ENCODE measurements at places on chromosomes 1 and 21. TPM values are rescaled to one million over a fixed set of nuclear protein-coding genes. Genes with fewer than 3 reads are reported as not detected.
A peak's percentile ranks its signal among the peaks of the same experiment; 100 is the strongest.

DNA sequence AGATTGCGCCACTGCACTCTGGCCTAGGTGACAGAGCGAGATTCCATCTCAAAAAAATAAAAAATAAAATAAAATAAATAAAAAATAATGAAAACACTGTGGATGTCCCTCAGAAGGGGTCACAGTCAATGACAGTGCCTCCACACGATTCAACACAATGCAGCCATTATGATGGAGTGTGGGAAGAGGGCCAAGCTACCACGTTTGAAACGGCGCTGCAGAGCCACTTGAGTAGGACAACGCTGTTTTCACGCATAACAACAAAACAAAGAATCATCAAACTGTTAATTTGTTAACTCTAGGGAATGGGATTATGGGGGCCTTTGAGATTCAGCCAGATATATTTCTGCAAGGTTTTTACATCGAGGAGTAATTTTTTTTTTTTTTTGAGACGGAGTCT lies 36.5 kb downstream of the NKAIN1 start:
- H3K4me1 ChIP-seq, result no peaks in the 10 kb centered on the region
- no peak overlapping the region for H3K4me3 ChIP-seq
- no peak for DNase-seq
- no peaks in the 10 kb centered on the region for H3K27me3 ChIP-seq
- H3K36me3 ChIP-seq, result no peaks in the 10 kb centered on the region

Gene SLC30A10
- total RNA-seq, result not detected

Gene OR2T6
- not detected for total RNA-seq

Gene C1orf146
- not detected for total RNA-seq

GRCh38 chr1:245867738-245868137 lies 639.3 kb downstream of the SMYD3 start:
- H3K27ac ChIP-seq, result no peak overlapping the region

DNA sequence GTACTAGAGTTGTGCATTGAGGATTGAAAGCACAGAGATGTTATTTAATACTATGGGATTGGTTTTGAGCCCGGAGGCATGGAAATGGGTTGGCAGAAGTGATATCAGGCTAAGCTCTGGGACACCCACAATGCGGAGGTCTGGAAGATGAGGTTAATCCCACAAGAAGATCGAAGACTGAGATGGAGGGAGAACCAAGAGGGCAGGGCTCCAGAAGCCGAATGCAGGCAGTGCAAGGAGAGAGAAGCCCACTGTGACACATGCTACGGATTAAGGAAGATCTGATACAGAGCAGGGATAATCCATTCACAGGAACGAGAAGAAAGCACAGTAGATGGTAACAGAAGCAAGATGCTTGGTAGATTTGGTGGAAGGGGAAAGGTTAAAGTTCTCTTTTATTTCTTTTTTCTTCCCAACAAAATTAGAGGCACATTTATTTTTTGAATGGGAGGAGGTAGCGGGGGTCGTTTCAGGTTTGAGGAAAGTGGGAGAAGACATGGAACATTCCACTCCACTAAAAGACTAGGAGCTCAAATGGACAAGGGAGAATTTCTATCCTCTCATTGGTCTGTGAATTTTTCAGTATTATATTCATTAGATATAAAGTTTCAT lies 113.2 kb downstream of the NCAM2 start:
- H3K36me3 ChIP-seq, result no peaks in the 10 kb centered on the region
- no peaks in the 10 kb centered on the region for H3K27me3 ChIP-seq
- no peak overlapping the region for H3K27ac ChIP-seq
- DNase-seq, result no peak
- H3K4me3 ChIP-seq, result no peak overlapping the region
- no peaks in the 10 kb centered on the region for H3K4me1 ChIP-seq

DNA sequence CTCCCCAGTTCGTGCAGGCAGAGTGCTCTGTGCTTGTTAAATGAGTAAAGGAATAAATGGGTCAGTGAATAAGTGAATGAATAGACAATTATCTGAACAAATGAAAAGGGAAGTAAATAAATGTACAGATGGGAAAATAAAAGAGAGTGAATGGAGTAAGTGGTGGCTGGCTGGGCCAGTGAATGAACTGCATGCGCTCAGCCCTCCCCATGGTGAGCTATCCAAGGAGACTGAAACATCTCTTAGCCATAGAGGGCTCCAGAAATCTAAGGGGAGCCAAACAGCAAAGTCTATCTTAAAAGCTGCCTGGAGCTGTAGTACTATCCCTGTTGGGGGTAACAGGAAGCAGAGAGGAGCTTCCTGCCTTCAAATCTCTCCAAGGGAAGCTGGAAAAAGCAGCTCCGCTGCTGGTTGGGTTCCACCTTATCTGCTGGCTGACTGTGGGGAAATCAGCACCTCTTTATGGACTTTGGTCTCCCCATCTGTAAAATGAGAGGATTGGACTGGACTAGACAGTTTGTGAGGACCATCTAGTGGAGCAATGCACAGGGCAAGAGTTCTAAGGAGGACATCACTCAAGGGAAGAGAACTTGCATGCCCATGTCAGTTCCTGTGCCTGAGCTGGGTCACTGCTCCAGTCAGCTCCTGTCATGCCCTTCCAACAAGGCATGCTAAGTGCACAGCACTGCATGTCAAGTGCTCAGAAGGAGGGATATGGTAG lies 77.9 kb downstream of the TRABD2B start:
- H3K27ac ChIP-seq, result no peak overlapping the region
- H3K27me3 ChIP-seq, result no peaks in the 10 kb centered on the region
- no peak overlapping the region for H3K4me3 ChIP-seq
- H3K36me3 ChIP-seq, result no peaks in the 10 kb centered on the region

GRCh38 chr1:90336552-90337324 lies 341.8 kb downstream of the ZNF326 start:
- no peak overlapping the region for H3K4me3 ChIP-seq
- no peaks in the 10 kb centered on the region for H3K27me3 ChIP-seq
- H3K36me3 ChIP-seq, result no peaks in the 10 kb centered on the region
- H3K27ac ChIP-seq, result no peak overlapping the region
- H3K4me1 ChIP-seq, result no peaks in the 10 kb centered on the region
- no peak for DNase-seq

DNA sequence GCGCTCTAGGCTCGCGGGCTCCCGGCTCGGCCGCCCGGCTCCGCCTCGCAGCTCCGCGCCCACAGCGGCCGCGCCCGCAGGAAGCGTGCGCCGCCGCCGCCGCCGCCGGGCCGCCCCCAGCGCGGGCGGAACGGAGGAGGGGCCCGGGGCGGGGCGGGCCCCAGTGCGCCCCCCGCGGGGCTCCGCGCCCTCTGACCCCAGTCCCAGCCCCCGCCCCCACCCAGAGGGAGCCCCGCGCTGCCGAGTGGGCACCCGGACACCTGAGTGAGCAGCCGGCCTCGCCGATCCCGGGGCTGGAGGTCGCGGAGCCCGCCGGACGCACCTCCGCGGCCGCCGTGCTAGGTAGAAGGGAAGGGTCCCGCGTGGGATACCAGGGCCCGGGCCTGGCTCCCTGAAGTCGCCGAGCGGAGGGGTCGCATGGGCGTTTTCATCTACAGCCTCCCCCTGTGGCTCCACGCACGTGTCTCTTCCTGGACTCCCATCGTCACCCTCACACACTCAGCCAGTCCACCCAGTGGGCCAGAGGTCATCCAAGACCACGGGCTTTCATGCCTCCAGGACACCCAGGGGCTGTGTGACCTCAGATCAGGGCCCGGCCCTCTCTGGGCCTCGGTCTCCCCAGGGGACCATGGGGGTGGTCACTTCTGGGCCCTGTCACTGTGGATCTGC lies at the start of gene SDC3:
SDC3 (minus strand) TSS at position 63 of the 669 bp plus-strand sequence. CDS start 172 bp downstream, outside the sequence.
- peak within 1 kb of the TSS; percentile 93 for H3K27ac ChIP-seq
- H3K4me1 ChIP-seq, result peaks cover 6% of the 10 kb centered on the region
- H3K36me3 ChIP-seq, result no peaks in the 10 kb centered on the region
- H3K27me3 ChIP-seq, result no peaks in the 10 kb centered on the region
- DNase-seq, result no peak
- H3K4me3 ChIP-seq, result peak within 1 kb of the TSS; percentile 58

DNA sequence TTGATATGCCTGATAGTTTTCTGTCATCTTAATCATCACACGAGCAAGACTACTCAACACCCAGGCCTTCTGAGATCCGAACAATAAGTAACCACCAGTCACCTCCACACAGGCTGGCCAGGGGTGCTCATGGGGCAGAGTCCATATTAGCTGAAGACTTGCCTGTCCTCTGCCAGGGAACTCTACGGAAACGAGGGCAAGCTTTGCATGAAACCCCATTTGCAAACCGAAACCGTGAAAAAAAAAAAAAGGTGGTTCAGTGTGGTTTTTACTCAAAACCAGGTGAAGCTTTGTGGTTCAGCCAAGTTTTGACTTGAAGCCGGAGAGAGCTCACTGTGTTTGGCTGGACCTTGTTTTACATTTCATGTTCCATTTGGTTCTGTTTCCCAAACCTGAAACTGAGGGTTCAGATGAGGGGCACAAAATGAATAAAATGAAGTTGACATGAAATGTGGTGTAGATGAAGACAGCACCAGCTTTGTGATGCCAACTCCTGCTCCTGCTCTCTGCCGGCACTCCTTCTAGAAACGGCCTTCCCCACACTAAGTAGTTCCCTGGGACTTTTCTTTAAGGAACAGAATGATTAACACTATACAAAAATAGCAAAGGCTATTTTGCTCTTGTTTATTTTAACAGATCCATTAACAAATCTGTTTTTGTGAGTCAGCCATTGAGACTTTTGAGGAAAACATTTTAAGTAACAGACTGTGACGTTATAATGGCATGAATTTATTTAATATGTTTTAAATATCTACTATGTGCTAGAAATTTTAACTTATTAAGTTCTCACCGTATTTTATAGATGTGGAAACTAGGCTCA lies 74.7 kb downstream of the RUNX1 start:
- no peaks in the 10 kb centered on the region for H3K4me1 ChIP-seq
- H3K27me3 ChIP-seq, result no peaks in the 10 kb centered on the region
- no peak overlapping the region for H3K27ac ChIP-seq
- H3K36me3 ChIP-seq, result no peaks in the 10 kb centered on the region
- DNase-seq, result no peak
- no peak overlapping the region for H3K4me3 ChIP-seq

- no peaks in the 10 kb centered on the region for H3K27me3 ChIP-seq
- H3K4me1 ChIP-seq, result peaks cover 21% of the 10 kb centered on the region
- no peak for DNase-seq
- peak overlapping the region; percentile 89 for H3K27ac ChIP-seq
- H3K4me3 ChIP-seq, result no peak overlapping the region
- H3K36me3 ChIP-seq, result no peaks in the 10 kb centered on the region
Observed at GRCh38 chr21:42092771-42093170, 21.7 kb downstream of the UMODL1 start.

DNA sequence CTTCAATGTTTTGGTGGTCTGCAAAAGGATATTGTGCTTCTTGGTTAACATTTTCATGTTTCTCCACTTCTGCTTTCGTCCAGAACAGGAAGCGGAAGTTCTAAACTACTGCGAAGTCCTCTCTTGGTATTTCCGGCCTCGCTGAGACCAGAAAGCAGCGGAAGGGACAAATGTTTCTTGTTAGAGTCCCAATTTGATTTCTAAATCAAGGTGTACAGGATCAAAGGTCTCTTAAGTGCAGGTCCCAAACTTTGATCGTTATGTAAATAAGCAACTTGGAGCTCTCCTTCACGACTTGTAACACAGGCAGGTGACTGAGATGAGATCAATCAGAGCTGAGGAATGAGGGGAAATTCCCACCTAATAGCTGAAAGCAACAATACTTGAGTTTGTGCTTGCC lies 40.1 kb upstream of the HMCN1 start:
- H3K4me3 ChIP-seq, result peak overlapping the region; percentile 19
- no peaks in the 10 kb centered on the region for H3K27me3 ChIP-seq
- no peak for DNase-seq
- H3K4me1 ChIP-seq, result no peaks in the 10 kb centered on the region
- H3K36me3 ChIP-seq, result no peaks in the 10 kb centered on the region

- no peaks in the 10 kb centered on the region for H3K36me3 ChIP-seq
- H3K27ac ChIP-seq, result no peak overlapping the region
- no peak for DNase-seq
- no peaks in the 10 kb centered on the region for H3K4me1 ChIP-seq
- H3K27me3 ChIP-seq, result no peaks in the 10 kb centered on the region
- no peak overlapping the region for H3K4me3 ChIP-seq
Observed at GRCh38 chr1:43082740-43083139, 89.3 kb downstream of the EBNA1BP2 start.

- H3K27me3 ChIP-seq, result no peaks in the 10 kb centered on the region
- H3K4me1 ChIP-seq, result no peaks in the 10 kb centered on the region
- H3K4me3 ChIP-seq, result no peak overlapping the region
- H3K27ac ChIP-seq, result no peak overlapping the region
Observed at GRCh38 chr1:118948351-118948750, 39.8 kb downstream of the TBX15 start.

DNA sequence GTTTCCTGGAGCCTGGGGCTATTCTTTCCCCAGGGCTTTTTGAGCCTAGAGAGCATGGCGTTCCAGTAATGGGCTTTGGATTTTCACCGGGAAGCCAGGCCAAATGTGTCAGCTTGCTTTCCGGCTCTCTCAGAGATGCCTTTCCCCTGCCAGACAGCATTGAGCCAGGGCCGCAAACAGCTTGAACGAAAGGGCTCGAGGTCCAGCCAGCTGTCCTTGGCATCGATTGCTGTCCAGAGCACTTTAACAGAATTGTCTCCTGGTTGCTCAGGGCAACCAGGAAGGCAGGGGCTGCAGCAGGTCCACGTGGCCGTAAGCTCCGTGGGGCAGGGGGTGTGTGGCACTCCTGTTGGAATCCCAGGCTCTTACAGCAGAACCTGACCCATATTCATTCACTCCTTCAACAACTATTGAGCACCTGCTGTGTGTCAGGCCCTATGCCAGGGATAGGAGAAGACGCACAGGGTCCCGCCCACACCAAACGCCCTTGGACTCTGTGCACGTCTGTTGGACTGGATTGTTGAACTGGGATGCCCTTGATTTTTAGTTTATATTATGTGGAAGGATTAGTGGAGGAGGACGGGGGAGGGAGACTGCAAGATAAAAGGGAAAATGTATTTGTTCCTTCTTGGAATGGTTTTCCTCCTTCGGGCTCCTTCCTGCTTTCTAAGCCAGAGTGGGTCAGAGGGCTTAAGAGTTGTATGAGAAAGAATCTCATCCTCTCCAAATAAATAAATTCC lies 38.7 kb upstream of the EFHD2 start:
- H3K36me3 ChIP-seq, result no peaks in the 10 kb centered on the region
- no peaks in the 10 kb centered on the region for H3K27me3 ChIP-seq
- no peak overlapping the region for H3K4me3 ChIP-seq
- H3K27ac ChIP-seq, result no peak overlapping the region

GRCh38 chr1:7617826-7618225 lies 153.3 kb upstream of the VAMP3 start:
- H3K27ac ChIP-seq, result no peak overlapping the region
- H3K4me1 ChIP-seq, result no peaks in the 10 kb centered on the region
- H3K27me3 ChIP-seq, result no peaks in the 10 kb centered on the region
- no peak for DNase-seq
- no peak overlapping the region for H3K4me3 ChIP-seq
- no peaks in the 10 kb centered on the region for H3K36me3 ChIP-seq

DNA sequence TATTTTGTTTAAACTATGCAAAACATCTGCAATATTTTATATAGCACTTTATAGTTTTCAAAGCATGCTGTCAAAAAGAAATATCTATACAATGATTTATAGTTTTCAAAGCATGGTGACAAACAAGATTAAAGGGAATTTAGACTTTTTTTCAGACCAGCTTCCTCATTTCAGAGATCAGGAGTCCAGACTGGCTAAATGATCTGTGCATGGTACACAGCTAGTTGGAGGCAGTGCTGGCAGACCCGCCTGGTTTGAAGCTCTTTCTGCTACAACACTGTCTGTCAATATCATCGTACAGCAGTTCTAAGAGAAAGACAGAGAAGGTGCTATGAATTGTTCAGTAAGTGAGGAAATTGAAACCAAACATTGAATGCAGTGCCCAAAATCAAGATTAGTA lies 479.0 kb downstream of the PTBP2 start:
- no peak overlapping the region for H3K27ac ChIP-seq
- H3K36me3 ChIP-seq, result no peaks in the 10 kb centered on the region
- no peaks in the 10 kb centered on the region for H3K4me1 ChIP-seq
- no peak overlapping the region for H3K4me3 ChIP-seq
- H3K27me3 ChIP-seq, result no peaks in the 10 kb centered on the region

GRCh38 chr1:9181990-9182783 lies 52.4 kb upstream of the H6PD start:
- peak overlapping the region; percentile 89 for H3K4me3 ChIP-seq
- H3K36me3 ChIP-seq, result peaks cover 5% of the 10 kb centered on the region

Data from ascending aorta (tissue), 2 donors.